NCI-H460 (cell line): ENCODE measurements at places on chromosomes 1 and 21.

DNA sequence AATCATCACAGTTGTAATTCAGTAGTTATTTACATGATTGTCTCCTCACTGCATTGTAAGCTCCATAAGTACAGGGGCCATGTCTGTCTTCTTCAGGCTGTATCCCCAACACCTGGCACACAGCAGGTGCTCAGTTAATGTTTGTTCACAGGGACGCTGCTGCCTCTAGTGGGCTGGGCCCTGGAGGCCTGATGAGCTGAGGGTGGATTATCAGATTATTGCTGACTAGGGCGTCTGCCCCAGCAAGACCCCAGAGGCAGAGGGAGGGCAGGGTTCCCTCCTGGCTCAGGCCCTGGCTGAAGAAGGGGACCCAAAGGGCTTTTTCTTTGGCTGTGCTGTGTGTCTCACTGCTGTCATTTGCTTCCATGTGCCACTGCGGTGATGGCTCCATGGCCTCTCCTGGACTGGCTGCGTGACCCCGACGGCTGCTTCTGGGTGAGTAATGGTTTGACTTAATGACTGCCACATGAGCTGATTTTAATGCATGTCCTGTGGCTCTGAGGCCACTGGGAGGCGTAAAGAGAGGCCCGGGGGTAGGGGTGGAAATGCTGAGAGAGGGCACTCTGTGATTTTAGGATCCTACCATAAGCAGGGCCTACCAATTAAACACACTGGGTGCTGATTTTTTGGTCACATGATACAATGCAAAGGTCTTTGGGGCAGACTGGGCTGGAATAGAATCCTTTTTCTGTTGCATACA, 20.8 kb upstream of the EPB41 start:
- DNase-seq: no peak

DNA sequence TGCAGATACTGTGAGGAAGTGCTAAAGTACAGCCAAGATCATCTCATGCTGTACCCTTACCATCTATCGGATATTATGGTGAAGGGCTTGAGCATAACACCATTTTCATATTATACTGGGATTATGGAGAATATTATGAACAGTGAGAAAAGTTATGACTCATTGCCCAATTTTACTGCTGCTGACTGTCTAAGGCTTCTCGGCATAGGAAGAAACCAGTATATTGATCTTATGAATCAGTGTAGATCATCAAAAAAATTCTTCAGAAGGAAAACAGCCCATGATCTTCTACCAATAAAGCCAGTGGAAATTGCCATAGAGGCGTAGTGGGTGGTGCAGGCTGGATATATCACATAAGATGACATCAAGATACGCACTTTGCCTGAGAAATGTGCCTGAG, 47.7 kb downstream of the PPIAL4G start:
- no peak for DNase-seq

GRCh38 chr1:12542138-12542465, 75.9 kb downstream of the DHRS3 start:
- no peak for DNase-seq

GRCh38 chr1:196594700-196595099, 13.5 kb downstream of the KCNT2 start:
- no peak for DNase-seq

GRCh38 chr1:54543729-54544496, 4.1 kb upstream of the ACOT11 start:
- no peak for DNase-seq

DNA sequence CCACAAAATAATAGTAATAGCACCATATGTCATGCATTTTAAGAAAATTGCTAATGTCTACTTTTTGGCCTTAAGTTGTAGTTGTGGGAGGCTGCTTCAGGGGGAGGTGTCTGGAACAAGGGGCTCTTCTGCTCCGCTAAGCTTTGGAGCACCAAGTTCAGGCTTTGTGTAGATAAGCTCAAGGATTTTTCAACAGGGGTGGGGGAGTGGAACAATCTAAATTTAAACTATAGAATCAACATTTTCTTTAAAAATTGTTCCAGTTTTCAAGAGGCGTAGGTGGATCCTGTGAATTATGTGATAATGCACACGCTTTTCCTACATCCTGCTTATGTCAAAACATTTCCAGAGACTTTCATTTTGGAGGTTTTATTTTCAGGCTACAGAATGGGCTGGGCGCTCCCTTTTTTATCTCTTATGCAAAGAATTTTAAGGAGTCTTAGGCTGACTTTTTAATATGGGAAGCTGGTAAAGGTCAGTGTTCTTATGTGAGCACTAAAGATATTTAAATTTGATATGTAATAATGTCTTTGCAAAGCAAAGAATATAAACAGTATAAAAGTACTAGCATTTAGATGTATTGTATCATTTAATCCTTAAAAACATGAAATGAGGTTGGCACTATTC, 9.9 kb downstream of the ATP1A1 start:
- DNase-seq: no peak

- no peak for DNase-seq
Measured at GRCh38 chr1:192639607-192640368, 3.8 kb downstream of the RGS13 start.

DNA sequence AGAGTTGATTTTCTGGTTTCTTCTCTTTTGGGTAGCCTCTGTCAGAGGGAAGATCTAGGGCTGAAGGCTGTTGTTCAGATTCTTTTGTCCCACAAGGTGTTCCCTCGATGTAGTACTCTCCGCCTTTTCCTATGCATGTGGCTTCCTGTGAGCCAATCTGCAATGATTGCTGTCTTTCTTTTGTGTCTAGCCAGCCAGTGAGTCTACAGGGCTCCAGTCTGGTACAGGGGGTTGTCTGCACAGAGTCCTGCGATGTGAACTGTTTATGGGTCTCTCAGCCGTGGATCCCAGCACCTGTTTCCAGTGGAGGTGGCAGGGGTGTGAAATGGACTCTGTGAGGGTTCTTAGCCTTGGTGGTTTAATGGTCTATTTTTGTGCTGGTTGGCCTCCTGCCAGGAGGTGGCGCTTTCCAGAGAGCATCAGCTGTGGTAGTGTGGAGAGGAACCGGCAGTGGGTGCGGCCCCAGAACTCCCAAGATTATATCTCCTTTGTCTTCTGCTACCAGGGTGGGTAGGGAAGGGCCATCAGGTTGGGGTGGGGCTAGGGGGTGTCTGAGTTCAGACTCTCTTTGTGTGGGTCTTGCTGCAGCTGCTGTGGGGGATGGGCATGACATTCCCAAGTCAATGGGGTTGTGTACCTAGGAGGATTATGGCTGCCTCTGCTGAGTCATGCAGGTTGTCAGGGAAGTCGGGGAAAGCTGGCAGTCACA, 81.3 kb upstream of the C21orf91 start:
- DNase-seq: no peak

- DNase-seq: no peak
Measured at GRCh38 chr1:214636436-214636835, 33.4 kb downstream of the CENPF start.

DNA sequence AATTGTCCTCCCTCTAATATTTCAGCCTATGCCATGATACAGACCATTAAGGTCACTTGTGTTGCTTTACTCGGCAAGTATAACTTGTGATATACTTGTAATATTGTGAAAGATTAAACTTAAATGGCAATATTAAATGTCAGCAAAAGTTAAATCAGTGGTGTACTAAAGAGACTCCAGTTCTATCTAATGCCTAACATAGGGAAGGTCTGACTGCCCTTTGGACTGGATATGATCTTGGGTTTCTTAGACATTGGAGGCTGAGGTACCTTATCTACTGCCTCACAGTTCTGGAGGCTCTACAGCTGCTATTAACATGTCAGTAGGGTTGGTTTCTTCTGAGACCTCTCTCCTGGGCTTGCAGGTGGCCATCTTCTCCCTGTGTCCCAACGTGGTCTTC, 89.9 kb downstream of the MT1HL1 start:
- DNase-seq: no peak

DNA sequence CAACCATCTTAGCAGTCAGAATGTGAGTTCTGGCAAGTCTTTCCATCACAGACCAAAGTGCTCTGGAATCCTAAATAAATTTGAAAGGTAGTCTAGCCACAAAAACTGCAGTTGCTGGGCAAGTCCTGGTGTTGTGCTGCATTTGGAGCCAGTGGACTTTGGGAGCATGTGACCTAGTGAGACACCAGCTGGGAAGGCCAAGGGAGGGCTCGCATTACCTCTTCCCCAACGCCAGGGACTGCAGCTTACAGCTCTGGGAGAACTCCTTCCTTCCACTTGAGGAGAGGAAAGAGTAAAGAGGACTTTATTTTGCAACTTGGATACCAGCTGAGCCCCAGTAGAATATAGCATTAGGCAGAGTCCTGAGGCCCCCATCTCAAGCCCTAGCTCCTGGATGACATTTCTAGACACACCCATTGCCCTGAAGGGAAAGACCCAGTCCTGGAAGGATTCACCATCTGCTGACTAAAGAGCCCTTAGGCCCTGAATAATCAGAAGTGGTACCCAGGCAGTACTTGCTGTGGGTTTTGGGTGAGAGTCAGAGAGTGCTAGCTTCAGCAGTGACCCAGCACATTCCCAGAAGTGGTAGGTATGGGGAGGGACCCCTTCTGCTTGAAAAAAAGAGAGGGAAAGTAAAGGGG, 190.7 kb downstream of the NUF2 start:
- DNase-seq: no peak

GRCh38 chr1:91160363-91161075, 138.7 kb upstream of the ZNF644 start:
- no peak for DNase-seq

GRCh38 chr1:39133340-39133684, 71.2 kb upstream of the MACF1 start:
- no peak for DNase-seq

GRCh38 chr1:28358716-28359115, 10.8 kb upstream of the PHACTR4 start:
- no peak for DNase-seq

- DNase-seq: no peak
Measured at GRCh38 chr1:171762143-171762563, 19.3 kb upstream of the METTL13 start.

DNA sequence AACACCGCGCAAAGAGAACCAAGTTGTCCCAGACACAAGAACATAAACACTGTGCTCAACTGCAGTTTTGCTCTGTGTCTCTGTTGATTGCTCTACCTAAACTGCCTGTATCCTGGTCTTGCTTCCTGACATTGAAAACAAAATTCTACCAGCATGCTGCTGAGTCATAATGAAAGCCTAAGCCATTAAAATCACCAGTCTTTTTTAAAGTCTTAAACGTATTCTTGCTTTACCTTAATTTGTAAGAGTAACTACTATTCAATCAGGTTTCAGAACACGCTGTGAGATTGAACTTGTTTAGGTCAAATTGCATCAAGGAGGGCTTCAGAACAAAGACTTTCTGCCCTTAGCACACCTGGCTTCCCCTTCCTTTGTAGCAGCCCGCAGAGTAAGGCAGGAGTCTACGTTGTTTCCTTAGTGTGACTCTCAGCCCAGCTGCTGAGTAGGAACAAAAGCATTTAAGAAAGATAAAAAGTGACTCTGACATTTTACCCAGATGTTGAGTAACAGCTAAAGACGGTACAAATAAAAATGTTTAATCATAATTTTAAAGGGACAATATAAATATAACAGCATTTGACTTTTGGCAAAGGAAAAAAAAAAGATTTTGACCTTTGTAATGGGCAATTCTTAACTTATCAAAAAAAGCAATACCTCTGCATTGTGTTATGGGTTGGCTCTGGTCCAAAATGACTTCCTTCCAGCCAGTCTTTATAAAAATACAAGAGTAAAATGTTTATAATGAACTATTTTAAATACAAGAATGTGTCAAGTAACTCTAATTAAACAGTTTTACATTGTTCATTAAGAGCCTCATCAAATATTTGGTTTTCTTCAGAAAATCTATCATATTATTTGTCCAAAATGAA, 186.9 kb upstream of the ADGRL4 start:
- DNase-seq: peak; percentile 16

DNA sequence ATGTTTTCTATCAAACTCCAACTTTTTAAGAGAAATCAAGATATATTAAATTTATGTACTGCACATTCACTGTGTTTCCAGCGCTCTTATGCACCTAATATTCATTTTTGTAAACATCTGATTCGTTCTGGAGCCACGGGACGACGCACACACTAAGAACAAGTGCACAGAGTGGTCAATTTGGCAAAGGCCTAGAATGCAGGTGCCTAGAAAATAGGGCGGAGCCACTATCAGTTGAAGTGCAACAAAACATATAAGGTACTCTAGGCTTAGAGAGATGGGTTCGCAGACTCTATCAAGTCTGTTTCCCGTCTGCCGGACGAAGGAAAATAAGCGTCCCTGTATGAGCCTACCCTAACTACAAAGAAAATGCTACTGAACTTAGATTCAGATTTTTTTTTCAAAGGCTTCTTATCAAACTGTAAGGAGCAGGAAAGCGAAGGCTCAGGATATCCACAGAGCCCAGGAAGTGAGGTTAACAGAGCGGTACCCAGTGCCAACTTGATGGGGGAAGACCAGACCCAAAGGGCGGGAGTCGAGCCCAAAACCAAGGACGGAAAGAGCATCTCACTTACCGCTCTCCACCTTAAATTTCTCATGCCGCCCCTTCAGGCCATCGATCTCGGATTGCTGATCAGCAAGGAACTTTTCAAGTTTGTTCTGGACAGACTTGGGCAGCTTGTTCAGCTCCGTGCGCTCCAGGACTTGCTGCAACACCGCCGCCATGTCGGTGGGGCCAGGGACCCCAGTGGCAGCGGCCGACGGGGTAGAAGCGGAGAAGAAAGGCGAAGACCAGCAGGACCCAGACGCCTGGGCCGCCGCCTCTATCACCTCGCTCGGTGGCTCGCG, 526 bp downstream of the TPR start:
- peak; percentile 9 for DNase-seq

DNA sequence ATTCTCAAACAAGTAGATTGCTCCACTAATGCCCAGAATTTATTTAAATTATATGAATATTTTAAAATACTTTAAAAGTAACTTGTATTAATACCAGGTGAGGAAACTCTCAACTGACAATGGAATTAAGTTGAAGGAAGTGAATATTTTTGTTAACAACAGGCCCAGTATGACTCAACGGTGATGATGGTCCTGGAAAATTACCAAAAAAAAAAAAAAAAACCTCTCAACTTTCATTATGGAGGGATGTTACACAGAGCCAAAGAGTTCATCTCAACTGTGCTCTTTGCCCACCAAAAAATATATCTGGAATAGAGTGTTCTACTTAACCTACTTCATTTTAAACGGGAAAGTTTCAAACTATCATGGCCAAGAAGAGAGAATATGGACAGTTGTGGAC, 28.3 kb downstream of the CFH start:
- DNase-seq: no peak

GRCh38 chr1:26391450-26391849, 18.9 kb upstream of the ZNF683 start:
- peak; percentile 29 for DNase-seq

- no peak for DNase-seq
Measured at GRCh38 chr1:247721222-247721621, 4.8 kb upstream of the OR6F1 start.

DNA sequence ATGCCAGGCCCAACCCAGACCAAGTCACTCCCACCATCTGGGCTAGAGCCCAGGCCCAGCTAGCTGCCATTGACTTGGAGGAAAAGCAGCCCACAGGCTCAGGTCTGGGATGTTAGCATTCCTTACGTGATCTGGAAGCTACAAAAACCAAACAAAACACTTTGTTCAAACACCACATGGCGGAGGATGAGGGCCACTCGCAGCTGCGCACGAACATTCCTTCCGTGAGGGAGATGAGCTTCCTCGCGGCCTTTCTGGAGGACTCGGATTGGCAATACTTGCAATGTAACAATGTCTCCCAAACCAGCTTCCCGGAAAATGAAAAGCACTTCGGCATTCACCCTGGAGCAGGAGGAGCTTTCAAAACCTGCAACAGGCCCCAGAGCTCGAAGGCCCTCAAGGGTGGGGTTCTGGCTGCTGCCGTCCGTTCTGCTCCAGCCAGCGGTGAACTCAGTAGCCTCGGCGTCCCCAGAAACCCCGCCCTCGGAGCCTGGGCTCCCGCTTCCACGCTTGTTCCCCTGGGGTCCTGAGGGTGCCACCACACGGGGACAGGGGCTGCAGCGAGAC, 40.5 kb downstream of the COL6A1 start:
- no peak for DNase-seq

- DNase-seq: no peak
Measured at GRCh38 chr1:178543290-178543607, 30.3 kb downstream of the TEX35 start.
